ENCODE measurements at places on chromosomes 12 and 14. TPM values are rescaled to one million over a fixed set of nuclear protein-coding genes. Genes with fewer than 3 reads are reported as not detected.
A peak's percentile ranks its signal among the peaks of the same experiment; 100 is the strongest.

NUDT4 gene
- total RNA-seq, result 45.7 TPM

NAP1L1 gene
- total RNA-seq, result 620 TPM

DNA sequence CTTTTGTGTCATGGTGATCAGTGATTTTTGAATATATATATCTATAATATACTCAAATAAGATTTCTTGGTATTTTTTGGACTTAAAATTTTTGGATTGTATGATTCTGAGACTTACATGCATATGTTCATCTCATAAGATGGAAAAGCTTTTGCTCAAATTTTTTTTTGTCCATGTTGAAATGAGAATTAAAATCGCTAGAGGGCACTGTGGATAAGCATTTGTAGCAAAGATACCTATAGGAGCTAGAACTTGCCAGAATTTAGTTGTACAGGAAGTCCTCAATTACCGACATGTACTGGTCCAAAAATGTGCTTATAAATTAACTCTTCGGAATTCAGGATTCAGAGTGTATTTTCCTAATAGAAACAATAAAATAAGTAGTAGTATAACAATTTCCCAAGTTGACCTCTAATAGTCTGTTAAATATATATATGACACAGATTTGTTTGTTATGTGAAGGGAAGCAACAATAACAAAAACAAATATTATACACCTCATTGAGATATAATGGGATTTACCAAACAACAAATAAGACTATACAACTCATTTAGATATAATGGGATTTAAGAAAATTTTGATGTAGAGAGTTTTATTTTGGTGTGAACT is 179.6 kb downstream of the TMEM117 start:
- peak; percentile 33 for DNase-seq

- DNase-seq, result no peak
Observed at GRCh38 chr12:112586148-112586783, 167.5 kb downstream of the PTPN11 start.

DNA sequence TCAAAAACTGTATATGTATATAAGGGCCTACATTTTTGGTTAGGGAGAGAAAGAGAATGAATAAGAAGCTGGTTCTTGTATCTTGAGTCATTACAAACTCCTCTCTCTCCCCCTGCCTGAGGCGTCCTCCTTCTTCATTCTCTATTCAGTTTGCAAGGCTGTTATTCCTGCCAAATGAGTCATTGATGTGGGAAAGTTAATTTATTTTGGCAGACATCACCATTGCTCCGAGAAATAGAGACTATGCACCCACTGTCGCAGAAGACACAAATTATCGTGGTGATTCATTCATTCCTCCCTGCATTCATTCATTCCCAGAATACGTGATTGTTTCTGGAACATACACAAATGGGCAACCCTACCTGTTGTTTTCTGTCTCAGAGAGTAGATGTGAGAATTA is 112.5 kb upstream of the MED13L start:
- DNase-seq, result no peak

DNA sequence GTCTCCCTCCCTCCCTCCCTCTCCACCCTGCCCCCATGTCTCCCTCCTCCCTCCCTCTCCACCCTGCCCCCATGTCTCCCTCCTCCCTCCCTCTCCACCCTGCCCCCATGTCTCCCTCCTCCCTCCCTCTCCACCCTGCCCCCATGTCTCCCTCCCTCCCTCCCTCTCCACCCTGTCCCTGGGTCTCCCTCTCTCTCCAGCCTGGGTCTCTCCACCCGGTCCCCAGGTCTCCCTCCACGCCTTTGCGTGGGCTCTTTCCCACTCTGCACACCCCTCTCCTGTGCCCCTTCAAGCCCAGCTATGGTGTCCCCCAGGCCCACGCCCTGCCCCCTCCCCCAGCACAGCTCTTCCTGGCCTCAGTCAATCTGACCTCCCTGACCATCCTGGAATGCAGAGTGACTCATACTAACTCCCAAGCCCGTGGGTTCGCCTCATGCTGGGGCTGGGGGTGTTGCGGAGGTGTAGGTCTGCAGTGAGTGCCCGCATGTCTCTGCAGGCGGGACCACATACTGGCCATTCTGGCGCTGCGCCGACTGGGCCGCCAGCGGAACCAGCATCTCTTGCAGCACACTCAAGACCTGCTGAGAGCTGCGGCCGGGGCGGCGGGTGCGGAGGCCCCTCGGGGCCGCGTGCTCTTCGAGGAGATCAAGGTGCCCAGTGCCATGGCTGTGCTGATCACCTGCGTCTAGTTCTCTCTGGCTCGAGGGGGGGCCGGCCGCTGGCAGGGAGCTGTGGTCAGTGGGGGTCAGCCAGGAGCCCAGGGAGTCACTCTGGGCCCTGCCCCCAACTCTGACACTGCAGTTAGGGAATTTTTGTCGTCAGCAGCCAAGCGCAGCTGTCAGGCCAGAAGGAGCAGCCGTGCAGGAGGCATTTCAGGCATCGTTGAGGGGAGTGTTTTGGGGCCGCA is 13.5 kb upstream of the TNFAIP2 start:
- DNase-seq, result no peak

Measured in Panc1 (cell line).